ENCODE measurements at places on chromosomes 13 and 19.

- peak; percentile 94 for DNase-seq
These were observed 6.3 kb upstream of the RDH13 start for GRCh38 chr19:55068950-55069864.

DNA sequence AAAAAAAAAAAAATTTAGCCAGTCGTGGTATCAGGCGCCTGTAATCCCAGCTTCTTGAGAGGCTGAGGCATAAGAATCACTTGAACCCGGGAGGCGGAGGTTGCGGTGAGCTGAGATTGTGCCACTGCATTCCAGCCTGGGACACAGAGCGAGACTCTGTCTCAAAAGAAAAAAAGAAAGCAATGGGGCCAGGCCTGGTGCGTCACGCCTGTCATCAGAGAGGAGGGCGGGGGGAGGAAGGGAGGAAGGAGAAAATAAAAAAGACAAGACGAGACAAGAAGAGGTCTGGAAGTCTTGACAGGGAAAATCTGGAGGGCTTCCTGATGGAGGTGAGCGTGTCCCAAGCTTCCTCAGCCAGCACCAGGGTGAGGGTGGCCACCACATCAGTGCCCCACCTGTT, 54.9 kb upstream of the PTPRS start:
- DNase-seq = no peak

DNA sequence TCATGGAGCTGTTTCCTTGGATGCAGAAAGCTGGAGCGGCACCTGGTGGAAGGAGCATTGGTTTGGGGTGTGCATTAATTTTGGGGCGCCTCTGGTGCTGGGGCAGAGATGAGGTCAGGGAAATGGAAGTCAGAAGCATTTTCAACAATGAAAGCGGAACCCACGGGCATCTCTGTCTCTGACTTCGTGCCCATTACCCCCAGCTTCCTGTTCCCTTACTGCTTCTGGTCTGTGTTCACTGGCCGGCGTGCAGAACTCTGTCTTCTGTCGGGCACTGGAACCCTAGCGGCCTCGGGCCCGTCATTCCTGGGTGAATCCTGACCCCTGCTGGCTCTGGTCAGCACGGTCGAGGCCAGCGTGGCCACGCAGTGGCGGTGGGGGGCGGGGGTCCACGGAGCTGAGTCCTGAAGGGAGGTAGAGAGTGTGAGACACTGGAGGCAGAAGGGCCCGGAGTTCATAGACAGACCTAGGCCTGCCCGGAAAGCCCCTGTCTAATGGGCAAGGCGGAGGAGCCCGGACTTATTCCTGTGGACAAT, 7.9 kb upstream of the LINGO3 start:
- DNase-seq = peak; percentile 90

DNA sequence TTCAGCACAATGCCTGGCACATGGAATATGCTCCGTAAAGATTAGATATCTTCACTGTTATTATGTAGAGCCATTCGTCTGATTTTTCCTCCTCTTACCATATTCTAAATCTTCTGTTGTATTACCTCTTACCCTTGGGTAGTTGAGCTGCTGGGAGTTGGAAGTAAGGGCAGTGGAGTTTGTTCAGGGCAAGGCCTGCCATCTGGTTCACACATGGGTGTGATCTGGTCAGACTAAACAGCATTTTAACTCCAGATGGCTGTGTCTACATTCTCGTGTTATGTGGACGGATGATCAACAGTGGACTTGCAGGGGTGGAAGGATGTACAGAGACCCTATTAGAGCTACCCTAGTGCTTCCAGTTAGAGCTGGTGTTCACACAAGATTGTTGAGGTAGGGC, 164.9 kb downstream of the ZIC5 start:
- DNase-seq = no peak

GRCh38 chr19:44757735-44758505, 9.4 kb downstream of the BCL3 start:
- DNase-seq = peak; percentile 90

GRCh38 chr19:48671446-48671995, 1.3 kb downstream of the NTN5 start:
- DNase-seq = no peak

DNA sequence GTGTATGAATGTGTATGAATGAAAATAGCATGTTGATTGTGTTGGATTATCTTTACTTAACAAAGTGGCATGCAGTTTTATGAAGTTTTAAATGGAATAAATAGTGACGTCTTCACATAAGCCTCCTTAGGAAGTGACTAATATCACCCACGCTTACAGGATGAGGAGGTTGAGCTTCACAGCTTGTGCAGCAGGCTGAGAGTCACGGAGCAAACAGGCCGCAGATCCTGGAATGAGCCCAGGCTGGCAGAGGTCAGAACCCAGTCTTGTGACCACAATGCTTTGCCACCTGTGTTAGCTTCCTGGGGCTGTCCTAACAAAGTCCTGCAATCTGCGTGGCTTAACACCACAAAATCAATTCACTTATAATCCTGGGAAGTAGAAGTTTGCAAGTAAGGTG, 20.8 kb downstream of the LAIR2 start:
- no peak for DNase-seq

- no peak for DNase-seq
These were observed 440.1 kb downstream of the EFNB2 start for GRCh38 chr13:106095406-106095805.

DNA sequence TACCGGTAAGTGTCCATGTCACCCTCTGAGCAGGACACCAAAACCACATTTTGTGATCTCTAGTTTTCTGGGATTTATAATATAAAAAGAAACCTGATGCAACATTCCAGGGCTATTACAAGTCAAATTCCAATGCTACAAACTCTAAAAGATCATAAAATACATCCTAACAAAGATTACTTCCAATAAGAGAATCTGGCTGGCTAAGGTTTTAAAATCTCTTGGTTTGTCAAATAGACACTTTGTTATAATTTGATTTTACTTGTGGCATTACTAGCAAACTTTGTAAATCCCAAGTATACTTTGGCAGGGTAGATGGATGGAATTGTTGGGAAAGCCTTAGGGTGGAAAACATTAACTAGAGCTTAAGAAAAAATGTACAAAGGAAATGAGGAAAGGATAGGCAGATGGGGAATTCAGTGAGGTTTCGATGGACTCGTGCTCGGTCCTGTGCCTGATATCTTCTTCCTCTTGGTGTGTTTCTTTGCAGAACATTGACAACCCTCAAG, 74.0 kb upstream of the POMP start:
- DNase-seq = no peak

DNA sequence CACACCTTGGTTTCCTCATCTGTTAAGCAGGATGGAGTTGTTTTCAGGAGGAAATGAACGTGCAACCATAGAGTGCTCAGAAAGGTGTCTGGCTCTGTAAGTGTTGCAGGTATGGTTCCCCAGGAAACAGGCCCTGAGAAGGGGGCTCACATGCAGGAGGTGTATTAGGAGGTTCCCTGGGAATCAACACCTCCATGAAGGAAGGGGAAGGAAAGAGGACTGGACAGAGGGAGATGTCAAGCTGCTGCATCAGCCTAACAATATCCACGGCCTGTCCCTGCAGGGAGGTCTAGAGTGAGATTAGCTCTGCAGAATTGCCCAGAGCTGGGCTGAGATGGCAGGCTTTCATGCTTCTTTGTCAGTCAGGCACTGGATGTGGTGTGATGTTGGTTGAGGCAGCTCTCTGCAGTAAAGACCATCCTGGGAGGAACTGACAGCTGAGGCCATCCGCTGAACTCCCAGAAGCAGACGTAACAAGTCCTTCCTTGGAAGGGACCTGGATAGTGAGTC, 373.3 kb downstream of the ZNF536 start:
- no peak for DNase-seq

GRCh38 chr13:88112526-88112925, 441.4 kb downstream of the SLITRK5 start:
- no peak for DNase-seq

DNA sequence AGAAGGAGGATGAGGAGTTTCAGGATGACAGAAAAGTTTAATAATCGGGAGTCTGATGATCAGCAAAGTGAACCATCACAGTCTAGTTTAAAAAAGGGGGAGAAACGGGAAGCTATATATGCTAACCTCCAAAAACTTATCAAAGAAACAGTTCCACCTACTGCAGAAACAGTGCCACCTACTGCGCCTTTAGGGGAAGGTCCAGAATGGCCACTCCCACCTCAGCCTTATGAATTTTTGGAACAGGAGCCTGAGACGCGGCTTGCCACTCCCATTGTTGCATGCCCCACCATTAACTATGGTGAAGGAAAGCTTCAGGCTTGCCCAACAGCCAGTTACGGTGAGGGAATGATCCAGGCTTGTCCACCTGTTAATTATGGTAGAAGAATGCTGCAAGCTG, 929.0 kb downstream of the SLITRK6 start:
- peak; percentile 50 for DNase-seq

DNA sequence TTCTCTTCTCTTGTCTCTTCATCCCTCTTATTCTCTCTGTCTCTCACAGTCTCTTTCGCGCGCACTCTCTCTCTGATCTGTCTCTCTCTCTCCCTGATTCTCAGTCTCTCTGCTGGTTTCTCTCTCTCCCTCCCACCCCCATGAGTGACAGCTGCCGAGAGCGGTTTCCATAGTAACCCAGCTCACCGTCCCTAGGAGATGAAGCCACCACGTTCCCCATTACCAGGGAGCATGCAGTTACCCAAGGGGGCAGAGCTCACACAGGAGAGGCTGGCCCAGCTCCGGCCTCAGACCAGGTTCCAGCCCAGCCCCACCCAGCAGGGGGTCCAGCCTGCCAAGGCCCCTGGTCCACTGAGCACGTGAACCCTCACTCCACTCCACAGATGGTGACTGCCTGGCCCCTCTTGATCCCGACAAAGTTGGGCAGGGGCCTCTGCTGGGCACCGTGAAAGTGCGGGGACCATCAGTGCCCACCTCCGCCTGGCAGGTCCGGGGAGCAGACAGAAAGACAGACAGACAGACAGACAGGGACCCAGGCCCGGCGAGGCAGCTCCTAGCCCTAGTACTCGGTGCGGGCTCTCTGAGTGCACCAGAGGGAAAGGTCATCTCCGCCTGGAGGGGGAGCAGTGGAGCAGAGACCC, 50.6 kb downstream of the CELF5 start:
- DNase-seq = no peak

Data from endodermal cell (in vitro differentiated cells).